IMR-90 (cell line): ENCODE measurements at places on chromosomes 2 and 18. TPM values are rescaled to one million over a fixed set of nuclear protein-coding genes. Genes with fewer than 3 reads are reported as not detected.

The CHPF gene
- 24.0 and 27.2 TPM in 2 replicates for total RNA-seq

The MRO gene
- total RNA-seq, result not detected in 2 replicates

The UGT1A3 gene
- not detected in 2 replicates for total RNA-seq

The ALPP gene
- total RNA-seq, result not detected in 2 replicates

The CHST10 gene
- total RNA-seq, result 8.3 and 8.6 TPM in 2 replicates

The SH3RF3 gene
- total RNA-seq, result 3.4 and 3.9 TPM in 2 replicates

The MARS2 gene
- 3.8 and 3.9 TPM in 2 replicates for total RNA-seq

The CROCC2 gene
- not detected in 2 replicates for total RNA-seq

The PARD3B gene
- 15.3 and 15.6 TPM in 2 replicates for total RNA-seq

The SPDYA gene
- not detected in 2 replicates for total RNA-seq

The KIF5C gene
- 0.18 and 0.28 TPM in 2 replicates for total RNA-seq

The KLHL30 gene
- total RNA-seq, result under 0.01 TPM in 1 of 2 replicates, not detected in the other

The SKOR2 gene
- not detected in 2 replicates for total RNA-seq

The PPP1R1C gene
- total RNA-seq, result 0.28 and 0.36 TPM in 2 replicates

The CHN1 gene
- 54.4 and 58.4 TPM in 2 replicates for total RNA-seq

The DNAJB2 gene
- total RNA-seq, result 30.6 and 43.0 TPM in 2 replicates

The TFCP2L1 gene
- total RNA-seq, result not detected in 2 replicates

The LYPD1 gene
- 79.7 and 87.6 TPM in 2 replicates for total RNA-seq

The TYW5 gene
- 3.8 and 6.9 TPM in 2 replicates for total RNA-seq

The DNER gene
- under 0.01 TPM in 2 replicates for total RNA-seq

The SAP130 gene
- total RNA-seq, result 5.0 and 6.1 TPM in 2 replicates

The CIB4 gene
- not detected in 2 replicates for total RNA-seq

The CCDC121 gene
- total RNA-seq, result 2.0 and 2.2 TPM in 2 replicates
